ENCODE measurements at places on chromosomes 11 and 22.

- DNase-seq: no peak
These were observed 2.4 kb downstream of the SHISA8 start for GRCh38 chr22:41912338-41913039.

DNA sequence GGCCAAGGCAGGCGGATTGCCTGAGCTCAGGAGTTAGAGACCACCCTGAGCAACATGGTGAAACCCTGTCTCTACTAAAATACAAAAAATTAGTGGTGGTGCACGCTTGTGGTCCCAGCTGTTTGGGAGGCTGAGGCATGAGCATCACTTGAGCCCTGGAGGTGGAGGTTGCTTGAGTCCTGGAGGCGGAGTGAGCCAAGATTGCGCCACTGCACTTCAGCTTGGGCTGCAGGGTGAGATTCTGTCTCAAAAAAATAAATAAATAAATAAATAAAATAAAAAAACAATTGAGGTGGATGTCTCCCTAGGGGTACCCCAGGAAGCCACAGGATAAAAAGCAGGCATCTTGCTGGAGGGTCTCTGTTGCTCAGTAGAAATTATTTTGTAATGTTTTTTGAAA, 14.1 kb downstream of the PTPRJ start:
- no peak for DNase-seq

- no peak for DNase-seq
These were observed 276.3 kb upstream of the RAG2 start for GRCh38 chr11:36874291-36874690.

DNA sequence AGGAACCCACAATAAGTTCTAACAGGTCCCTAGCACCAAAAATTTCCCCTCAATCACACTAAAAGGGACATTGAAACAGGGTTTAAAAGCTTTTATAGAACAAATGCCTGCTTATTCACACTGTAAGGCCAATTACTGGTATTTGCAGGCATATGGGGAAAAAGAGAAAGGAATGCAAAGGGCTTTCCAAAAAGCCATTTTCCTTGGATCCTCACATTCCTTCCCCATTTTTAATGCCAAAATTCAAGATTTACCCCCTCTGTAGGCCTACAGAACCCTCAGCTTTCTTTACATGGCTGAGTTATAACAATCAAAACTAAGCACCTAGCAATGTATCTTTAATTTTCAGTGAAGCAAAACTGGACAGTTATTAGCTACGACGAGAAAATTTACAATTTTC, 102.0 kb downstream of the SBF2 start:
- no peak for DNase-seq

DNA sequence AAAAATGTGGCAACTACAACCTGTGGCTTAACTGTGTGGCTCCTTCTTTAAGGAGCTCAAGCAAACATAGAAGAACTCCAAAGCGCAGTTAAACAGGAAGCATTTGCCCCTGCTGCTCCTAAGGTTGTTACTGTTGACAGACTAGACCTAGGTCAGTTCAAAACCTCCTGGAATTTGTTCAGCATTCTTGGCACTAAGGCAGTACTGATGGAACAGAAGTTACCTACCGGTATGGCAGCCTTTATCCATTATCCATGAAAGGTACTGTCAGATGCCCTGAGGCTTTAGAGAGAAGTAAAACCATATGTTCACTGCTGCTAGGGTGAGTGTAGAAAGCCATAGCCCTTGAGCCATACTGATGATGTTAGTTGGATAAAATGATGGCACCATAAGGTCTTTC, 916.5 kb upstream of the FAT3 start:
- DNase-seq: no peak

GRCh38 chr11:43547889-43548381, 132.6 kb upstream of the HSD17B12 start:
- no peak for DNase-seq

DNA sequence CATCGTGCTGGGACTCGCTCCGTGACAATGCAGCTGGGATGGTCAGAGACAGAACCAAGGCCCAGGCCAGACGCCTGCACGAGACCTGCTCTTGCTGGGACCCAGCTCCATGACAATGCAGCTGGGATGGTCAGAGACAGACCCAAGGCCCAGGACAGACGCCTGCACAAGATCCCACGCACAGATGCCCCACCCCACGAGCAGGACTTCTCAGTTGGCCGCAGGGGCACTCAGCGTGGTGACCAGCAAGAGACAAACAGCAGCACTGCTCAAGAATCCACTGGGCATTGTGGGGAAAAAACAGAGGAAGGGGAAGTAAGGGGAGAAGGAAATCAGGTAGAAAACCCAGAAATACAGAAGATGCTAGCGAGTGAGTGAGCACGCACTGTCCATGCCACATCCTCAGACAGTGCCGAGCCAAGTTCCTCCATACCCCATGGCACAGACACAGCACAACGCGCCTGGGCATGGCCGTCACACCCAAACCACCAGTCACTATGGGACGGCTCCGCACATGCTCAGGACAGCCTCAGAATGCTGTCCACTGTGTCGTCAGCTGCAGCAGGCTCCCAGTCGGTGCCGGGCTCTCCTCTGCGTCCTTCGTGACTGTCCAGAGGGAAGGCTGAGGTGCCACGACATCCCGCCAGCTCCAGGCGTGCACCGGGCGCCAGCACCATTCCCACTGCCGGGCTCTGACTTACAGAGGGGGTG, 44.5 kb downstream of the BRD1 start:
- DNase-seq: no peak

DNA sequence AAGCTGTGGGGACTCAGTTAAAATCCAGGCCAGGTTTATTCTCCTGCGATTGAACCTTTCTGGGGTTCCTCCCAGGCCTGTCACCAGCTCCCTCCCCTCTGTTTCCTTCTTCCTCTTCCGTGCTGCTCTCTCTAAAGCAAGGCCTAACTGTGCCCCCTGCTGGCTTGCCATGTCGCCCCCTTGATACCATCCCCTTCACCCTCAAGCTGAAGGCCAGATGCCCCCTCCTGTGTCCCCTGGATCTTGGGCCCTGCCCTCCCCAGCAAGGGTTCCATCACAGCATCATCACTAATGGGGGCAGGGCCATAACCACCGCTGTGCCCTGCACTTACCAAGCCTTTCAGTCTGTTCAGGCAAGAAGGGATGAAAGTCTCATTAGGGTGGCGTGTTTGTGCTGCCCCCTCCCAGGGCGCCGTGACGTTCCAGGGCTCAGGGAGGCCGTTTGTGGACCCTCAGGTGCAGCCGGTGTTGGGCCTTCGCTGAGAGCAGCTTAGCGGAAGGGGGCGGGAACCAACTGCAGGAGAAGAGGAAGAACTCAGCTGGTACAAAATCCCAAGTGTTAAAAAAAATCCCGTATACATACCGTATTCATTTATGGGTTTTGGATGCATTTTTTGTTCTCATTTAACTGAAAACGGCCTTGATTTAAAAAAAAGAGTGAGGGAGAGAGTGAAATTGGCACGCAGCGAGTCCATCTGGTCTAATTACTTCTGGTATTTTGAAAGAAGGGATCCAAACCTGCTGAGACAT, 69.9 kb downstream of the MPPED1 start:
- no peak for DNase-seq

DNA sequence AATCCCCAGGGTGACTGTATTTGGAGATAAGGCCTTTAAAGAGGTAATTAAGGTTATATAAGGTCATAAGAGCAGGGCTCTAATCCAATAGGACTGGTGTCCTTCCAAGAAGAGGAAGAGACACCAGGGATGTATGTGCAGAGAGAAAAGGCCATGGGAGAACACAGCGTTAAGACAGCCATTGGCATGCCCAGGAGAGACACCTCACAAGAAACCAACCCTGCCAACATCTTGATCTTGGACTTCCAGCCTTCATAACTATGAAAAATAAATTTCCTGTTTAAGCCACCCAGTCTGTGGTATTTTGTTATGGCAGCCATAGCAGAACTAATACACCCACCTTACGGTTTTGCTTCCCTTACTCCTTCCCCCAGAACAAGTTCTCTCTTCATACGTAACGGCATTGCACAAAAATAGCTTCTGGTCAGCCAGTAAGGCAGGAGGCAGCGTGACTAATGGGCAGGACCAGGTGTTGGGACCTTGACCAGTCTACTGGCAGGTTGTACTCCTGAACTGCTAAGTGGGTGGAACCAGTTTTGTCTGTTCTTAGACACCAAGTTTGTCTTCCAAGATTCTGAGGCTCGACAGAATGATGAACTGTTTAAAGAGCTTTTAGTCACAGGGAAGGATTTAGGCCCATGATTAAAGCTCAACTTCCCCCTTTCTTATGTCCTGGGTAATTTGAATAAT, 31.9 kb upstream of the UPB1 start:
- DNase-seq: no peak

DNA sequence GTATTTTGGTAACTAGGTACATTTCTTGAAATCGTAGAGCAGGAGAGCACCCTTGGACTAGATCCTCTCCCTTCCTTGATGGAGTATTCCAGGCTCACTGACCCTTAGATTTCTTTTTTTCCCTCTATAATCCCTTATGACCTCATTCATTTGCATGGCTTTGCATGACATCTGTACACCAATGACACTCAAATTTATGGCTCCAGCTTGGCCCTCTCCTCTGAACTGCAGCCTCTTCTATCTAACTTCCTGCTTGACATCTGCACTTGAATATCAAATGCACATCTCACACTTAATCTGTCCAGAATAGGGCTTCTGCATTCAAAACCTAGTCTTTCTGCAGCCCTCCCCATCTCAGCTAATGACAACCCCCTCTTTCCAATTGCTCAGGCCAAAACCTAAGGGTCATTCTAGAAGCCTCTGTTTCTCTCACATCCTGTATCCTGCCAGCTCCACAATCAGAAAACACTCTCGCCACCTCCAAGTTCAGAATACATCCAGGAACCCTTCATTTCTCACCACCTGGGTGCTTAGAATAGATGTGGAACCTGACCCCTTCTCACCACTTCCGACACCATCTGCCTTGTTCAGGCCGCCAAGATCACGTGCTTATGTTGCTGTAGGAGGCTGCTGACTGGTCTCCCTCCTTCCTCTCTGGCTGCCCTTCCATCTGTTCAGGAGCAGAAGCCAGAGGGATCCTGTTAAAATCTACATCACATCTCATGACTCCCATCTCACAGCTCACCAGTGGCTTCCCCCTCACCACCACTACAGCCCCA, 138.9 kb upstream of the MTNR1B start:
- no peak for DNase-seq

Data from femur (tissue), 1 donor.